ENCODE measurements at places on chromosomes 7 and 10.

DNA sequence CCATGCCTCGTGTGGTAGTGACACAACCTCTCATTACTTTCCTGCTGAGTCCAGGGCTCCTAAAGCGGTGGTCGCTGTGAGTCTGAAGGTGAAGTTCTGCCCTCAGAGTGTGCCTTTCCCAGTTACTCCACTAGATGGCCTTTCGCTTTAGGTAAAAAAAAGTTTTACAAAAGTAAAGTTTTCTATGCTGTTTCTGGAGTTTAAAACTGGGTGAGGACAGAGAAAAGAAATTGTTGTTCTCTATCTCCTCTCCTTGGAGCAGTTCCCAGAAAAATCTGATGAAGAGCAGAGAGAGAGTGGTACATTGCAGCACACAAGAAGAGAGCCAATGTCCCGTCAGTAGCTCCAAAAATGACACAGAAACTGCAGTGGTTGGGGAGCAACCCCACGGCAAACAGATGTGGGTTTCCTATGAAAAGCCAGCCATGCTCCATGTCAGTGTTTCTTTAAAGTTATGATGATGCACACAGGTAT, 257.1 kb downstream of the GLI3 start:
- DNase-seq = no peak

DNA sequence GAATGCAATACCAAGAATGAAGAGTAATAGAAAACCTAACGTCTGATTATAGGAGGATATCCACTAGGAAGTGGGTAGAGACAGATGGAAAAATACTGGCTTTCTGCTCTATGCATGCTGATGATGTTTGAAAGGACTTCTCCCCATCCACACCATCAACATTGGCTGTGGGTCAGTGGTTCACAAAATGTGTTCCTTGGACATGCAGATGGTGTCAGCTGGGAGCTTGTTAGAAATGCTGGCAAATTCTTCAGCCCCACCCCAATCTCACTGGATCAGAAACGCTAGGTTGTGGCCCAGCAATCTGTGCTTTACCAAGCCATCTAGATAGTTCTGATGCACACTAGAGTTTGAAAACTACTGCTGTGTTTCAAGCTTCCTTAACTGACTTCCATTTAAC, 164.1 kb downstream of the PPP1R17 start:
- DNase-seq = no peak

GRCh38 chr7:26040085-26040484, 111.9 kb upstream of the NFE2L3 start:
- no peak for DNase-seq

DNA sequence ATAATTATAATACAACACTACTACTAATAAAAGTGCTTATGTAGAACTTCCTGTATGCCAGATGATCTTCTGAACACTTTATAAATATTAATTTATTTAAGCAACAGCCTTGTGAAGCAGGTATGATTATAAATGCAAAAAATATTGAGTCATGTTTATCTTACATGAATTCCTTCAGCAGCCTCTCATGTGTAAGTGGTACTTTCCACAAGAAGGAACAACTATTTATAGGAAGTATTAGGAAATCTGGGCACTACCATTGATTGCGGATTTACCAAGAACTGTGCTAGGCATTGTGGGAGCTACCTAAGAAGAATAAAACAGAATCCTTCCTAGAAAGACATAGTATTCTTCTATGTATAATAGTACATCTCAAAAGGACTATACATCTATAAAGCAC, 10.7 kb upstream of the STEAP4 start:
- DNase-seq = peak; percentile 79

DNA sequence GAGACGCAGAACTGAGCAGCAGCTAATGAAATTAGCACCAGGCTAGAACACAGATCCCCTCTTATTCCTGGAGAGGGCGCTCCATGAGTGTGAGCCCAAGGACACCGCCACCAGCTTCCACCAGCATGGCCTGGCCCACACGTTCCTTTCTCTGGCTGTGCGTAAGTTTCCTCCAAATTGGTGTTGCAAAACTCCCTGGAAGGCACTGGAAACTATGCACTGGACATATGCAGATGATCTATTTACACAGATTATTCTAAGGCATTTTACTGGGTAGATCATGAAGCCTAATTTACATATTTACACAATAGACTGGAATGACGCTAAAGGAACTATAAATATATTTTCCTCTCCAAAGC, 455.6 kb upstream of the FOXK1 start:
- DNase-seq = no peak

DNA sequence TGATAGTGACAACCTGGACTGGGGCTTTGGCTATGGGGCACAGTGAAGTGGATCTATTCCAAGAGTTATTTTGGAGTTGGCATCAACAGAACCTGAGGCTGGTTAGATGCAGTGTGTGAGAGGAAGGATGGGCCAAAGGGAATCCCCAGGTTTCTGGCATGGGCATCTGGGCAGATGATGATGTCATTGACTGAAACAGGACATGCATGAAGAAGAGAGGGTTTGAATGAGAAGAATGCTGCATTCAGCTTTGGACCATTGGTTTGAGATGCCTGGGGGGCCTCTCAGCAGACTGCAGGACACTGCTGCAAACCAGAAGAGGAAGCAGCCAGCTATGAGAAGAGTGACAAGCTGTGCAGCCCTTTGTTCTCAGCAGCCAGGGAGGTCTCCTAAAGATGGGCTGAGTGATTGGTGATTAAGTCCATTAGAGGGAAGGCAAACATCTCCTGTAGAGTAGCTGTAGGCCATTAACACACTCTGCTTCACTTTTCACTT, 23.1 kb upstream of the PIK3CG start:
- DNase-seq = no peak

- no peak for DNase-seq
These were observed 79.8 kb upstream of the IFRD1 start for GRCh38 chr7:112370436-112370835.

DNA sequence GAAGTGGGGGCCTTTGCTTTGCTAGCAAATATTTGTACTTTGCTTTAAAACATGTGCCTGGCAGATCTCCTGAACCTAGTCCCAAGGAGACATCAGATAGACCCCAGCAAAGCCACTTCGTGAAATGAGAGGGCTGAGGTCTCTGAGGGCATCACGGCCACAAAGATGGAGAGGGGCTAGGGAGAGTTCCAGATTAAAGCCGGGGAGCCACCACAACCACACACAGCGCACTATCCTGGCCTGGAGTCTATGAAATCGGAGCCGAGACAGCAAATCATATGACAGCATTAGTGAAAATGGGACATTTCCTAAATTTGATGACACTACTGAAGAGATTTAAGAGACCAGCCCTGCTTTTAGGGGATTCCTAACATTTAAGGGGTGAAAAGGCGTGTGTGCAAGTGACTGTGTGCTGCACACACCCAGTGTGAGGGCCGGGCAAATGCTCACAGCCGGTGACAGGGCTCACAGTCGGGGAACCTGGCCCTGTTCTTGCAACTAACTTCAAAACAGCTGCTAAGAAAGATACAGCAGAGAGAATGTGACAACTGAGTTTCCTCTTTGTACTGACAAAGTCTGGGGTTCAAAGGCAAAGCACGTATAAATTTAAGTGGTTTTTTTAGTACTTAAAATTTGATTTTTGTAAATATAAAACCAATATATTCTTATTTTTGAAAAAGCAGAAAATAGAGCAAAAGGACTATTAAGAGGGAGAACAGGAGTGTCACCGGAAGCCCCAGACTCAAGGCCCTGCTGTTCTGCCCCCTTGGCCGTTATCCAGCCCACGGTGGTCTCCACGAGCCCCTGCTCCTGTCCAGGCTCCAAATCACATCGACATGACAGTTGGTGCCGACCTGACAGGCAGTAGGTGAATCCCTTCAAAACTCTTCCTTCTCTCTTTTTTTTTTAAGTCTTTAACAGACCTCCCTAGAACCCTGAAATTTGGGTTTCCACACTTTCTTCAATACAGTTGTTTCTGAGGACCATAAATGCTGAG, 49.5 kb downstream of the VIPR2 start:
- DNase-seq = no peak

DNA sequence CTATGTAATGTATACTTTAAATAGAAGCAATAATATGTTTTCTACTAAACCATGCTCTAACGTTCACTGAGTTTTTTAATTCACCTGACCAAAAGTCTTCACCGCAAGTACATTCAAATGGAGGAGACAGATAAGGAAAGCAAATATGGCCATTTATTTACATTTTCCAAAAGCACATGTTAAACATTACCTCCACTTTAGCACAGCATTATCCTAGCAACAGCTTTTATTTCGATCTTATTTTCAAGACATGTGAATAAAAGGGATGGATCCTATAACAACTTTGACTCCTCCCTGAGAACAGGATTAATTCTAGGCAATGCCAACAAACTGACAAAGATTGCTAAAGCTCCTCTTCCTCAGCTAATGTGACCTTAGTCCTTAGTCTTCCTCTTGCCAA, 11.5 kb upstream of the GRM8 start:
- DNase-seq = no peak

DNA sequence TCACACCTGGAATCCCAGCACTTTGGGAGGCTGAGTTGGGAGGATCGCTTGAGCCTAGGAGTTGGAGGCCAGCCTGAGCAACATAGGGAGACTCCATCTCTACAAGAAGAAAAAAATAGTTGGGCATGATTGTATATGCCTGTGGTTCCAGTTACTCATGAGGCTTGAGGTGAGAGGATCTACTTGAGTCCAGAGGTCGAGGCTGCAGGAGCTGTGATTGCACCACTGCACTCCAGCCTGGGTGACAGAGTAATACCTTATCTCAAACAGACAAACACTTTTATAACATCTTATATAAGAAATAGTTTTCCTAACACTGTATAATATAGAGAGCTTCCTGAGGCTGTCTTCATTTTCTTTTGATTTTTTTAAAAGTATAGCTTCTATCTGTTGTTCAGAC, 448.4 kb upstream of the COBL start:
- no peak for DNase-seq

DNA sequence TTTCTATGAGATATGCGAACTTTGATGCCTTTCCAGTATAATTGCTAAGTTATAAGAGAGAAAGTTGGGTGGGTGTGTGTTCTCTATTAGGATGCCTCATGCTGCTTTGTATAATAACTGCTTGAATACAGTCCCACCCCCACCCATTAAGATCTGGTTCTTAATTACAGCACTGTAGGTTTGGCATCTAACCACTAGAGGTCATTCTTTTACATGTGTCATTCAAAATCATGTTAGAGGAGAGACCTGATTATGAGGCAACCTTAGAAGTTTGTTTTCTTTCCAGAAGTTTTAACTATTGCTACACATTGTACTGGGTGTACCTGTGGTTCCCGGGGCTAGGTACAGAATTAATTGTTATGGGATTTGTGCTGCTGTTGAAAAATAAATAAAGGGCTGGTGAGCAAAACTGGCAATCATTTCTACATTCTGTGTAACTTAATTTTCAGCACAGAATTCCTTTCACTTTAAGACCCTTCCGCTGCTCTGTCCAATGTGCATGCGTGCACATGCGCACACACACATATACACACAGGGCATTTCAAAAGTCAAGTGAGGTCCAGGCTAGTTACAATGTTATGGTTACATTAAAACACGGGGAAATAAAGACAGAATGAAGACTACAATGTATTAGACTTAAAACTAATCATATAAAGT, 1156.3 kb downstream of the SORCS3 start:
- DNase-seq = no peak
